Lung (tissue), 17 donors: ENCODE measurements at places on chromosomes 2 and 18.

DNA sequence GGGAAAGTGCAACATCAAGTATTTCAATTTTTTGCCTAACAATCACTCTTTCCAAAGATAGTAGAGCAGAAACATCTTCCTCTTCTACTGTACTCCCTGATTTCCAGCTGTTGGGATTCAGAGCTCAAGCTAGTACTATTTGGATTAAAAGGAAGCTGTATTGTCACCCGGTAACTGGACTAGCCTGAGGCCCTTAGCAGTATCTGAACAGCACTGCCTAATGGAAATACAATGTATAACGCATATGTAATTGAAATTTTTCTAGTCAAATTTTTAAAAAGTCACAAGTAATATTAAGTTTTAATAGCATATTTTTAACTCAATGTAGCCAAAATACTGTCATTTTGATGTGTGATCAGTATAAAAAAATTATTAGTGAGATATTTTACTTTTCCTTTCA is 86.2 kb downstream of the COX7A2L start:
- DNase-seq, result no peak

GRCh38 chr2:159064446-159065301 is 96.2 kb downstream of the TANC1 start:
- peak; percentile 69 for DNase-seq

DNA sequence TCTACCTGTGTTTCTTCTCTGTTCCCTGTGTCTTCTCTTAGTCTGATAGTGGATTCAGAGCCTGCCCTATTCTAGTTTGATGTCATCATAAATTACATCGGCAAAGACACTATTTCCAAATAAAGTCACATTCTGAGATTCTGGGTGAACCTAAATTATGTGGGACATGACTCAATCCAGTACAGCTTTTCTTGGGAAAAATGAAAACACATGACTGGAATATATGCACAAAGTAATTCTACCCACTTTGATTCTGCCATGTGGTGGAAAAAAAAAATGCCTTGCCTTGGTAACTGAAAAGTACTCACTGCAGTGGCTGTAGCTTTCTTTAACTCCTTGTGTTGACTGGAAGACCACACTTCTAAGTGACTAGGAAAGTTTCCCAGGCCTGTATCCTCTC is 73.7 kb downstream of the LRATD1 start:
- DNase-seq, result no peak

GRCh38 chr2:109472331-109472959 is 141.3 kb downstream of the SEPTIN10 start:
- DNase-seq, result no peak
